Eye (tissue), 1 donor: ENCODE measurements at places on chromosomes 6 and 20.

DNA sequence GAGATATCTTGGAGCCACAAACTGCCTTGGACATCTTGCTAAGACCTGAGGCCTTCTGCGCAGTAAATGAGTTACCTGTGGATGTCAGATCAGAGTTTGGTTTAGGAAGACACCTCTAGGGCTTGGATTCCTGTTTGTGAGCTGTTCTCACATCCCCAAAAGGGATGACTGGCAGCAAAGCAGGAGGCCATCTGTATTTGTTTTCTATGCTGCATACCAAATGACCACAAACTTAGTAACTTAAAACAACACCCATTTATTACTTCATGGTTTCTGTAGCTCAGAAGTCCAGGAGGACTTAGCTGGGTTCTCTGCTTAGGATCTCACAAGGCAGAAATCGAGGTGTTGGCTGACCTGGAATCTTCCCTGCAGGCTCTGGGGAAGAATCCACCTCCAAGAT lies 116.7 kb downstream of the UNC5CL start:
- DNase-seq, result no peak

DNA sequence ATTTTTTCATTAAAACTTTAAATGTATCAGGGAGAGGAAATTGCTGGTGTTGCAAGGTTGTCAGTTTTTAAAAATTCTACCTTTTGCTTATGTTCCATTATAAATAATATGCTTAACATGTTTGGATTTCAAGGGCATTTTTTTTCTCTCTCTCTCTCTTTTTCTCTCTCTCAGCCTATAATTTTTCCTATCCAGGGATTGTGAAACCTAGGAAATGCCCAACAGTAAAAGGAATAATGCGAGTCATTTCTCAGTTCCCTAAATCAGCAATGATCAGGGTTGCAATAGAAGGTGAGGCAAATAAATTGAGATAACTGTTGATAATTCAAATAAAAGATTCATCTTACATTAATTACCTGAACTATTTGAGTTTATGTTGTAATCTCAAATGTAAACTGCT lies 53.2 kb upstream of the IFNGR1 start:
- no peak for DNase-seq

DNA sequence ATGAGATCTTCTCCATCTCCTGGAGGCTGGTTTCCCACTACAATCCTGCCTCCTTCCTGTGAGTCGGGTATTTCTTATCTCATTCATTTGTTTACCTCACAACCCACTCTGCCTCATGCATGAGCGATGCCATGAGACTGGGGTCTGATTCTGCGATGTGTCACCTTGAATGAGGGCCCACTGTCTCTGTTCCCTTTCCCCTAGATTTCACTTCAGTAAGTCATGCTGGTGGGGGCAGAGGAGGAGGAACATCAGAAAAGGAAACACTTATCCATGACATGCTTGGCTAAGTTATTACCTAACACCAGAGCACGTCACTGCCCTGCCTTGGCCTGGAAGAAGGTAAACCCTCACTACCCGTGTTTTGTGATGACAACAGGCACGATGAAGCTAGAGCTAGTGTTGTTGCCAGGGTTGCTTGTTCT lies 337.4 kb upstream of the PRDM1 start:
- no peak for DNase-seq

DNA sequence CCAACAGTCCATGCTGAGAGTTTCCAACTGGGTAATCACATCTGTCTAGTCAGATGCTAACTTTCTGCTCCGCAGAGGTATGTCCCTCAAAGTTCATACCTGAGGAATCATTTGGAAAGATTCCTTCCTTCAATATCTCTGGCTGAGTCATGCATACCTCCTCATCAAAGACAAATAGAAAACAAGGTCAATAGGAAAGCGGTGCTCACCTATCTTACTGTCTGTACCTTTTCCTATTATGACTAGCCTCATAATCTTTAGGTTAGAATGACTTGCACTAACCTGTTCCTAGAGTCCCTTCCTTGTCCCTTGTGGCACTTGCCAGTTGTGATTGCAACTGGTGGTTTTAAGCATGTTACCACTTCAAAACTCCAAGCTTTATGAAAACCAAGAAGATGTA lies 78.2 kb upstream of the PTPRK start:
- no peak for DNase-seq

- DNase-seq, result no peak
These were observed 118.4 kb downstream of the SASH1 start for GRCh38 chr6:148460876-148461646.
